D341Med (cell line): ENCODE measurements at places on chromosomes 5 and 9.

DNA sequence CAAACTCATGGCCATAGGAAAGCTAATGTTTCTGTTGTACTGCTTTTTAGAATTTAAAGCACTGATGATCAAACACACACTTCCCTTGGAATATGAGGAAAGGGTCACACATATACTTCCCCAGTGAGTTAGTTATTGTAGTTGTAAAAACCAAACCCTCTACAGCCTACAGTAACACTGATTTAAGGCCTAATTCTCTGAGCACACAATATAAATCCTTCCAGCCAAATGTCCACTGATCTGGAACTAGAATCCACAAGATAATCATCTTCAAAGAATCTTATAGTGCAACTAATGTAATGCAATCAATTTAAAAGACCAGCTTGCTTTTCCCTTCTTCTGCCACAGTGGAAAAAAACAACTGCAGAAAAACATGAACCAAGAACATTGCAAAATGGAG is 219.3 kb downstream of the CAAP1 start:
- DNase-seq, result no peak

GRCh38 chr5:87300744-87301143 is 33.1 kb downstream of the RASA1 start:
- DNase-seq, result no peak

GRCh38 chr9:14366076-14366475 is 52.1 kb upstream of the NFIB start:
- DNase-seq, result no peak

- DNase-seq, result no peak
Measured at GRCh38 chr5:90173299-90174030, 236.1 kb downstream of the CETN3 start.

- no peak for DNase-seq
Measured at GRCh38 chr9:97990259-97990658, 7.1 kb downstream of the ANP32B start.

DNA sequence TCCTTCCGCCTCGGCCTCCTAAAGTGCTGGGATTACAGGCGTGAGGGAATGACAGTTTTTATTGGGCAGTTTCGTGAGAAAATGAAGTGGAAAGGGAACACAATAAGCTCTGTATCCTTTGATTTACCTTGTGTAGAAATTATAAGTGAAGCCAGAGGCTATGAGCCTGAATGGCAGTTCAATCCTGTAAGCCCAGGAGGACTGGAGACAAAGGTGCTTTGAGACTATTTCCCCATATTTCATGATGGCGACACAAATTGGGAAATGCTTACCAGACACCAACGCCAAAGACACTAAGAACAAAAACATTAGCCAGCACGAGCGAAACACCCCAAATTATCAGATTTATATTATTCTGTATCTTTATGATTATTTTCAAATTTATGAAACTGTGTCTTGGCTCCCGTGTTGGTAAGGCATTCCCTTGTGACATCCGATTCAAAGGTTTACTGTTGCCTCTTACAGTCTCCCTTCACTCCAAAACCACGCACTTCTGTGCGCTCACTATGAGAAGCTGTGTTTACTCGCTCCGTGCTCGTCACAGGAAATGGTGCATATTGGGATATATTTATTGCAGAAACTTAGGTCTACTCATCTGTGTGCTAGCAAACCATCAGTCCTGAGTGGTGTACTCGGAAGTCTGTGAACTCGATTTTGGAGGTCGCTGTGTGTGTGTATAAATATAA is 73.9 kb downstream of the SH3PXD2B start:
- DNase-seq, result no peak

DNA sequence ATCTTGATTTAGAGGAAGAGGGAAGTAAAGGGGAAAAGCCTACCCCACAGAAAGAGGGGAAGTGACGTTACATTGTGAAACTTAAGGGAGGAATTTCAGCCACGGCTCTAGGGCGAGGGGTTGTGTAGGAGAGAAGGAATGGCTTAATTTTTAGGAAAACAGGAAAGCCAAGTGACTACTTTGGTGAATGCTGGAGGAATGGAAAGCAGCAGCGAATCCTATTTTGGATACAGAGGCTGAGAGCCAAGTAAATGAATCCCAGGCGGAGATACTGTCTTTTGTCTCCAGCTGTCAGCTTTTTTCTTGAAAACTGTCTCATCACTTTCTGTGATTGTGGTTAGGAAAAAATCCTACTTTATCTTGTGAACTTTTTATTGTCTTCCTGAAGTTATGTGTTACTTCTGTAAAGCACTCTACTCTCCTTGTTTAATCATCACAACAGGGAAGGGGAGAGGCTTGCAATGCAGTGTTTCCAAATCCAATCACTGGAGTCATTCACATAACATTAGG is 188.4 kb downstream of the TSSK1B start:
- no peak for DNase-seq

GRCh38 chr9:135246248-135247205 is 159.1 kb downstream of the OLFM1 start:
- DNase-seq, result no peak

DNA sequence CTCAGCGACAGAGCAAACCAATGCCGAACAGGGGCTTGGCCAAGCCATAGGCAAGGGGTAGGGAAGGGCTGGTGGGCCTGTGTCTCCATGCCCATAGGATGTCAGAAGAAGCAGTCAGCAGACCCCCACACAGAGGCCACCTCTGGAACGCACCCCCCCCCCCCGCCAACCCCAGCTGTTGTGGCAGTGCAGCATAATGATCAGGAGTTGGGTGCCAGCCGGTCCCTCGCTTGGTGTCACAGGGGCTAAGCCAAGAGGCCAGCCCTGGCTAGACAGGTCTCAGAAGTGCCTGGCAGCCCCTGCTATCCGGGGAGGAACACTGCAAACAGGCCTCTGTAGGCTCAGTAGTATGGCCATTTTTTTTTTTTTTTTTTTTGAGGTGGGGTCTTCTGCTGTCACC is 3.7 kb upstream of the MXD3 start:
- DNase-seq, result no peak

DNA sequence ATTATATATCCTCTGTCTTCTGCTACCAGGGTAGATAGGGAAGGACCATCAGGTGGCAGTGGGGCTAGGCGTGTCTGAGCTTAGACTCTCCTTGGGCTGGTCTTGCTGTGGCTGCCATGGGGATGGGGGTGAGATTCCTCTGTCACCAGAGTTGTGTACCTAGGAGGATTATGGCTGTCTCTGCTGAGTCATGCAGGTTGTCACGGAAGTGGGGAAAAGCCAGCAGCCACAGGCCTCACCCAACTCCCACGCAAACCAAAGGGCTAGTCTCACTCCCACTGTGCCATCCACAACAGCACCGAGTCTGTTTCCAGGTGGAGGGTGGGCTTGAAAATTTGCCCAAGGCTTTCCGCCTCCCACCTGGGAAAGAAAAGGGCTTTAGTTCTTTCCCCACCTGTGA is 476.1 kb downstream of the CYLC2 start:
- DNase-seq, result no peak

DNA sequence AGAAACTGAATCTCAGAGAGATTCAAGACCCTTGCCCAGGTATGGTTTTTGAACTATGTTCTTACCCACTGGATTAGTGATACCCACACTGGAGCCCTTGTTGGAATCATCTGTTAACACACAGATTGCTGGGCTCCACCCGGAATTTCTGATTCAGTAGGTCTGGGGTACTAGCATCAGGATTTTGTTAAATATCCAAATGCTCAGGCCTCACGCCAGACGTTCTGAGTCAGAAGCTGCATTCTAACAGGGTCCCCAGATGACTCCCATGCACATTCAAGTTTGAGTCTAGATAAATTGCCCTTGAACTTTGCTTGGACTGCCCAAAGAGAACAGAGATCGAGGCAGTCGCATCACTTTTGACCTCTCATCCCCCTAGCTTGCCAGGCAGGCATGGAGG is 182.0 kb upstream of the WWC1 start:
- no peak for DNase-seq
